ENCODE measurements at places on chromosomes 2 and 18. TPM values are rescaled to one million over a fixed set of nuclear protein-coding genes. Genes with fewer than 3 reads are reported as not detected.

DNA sequence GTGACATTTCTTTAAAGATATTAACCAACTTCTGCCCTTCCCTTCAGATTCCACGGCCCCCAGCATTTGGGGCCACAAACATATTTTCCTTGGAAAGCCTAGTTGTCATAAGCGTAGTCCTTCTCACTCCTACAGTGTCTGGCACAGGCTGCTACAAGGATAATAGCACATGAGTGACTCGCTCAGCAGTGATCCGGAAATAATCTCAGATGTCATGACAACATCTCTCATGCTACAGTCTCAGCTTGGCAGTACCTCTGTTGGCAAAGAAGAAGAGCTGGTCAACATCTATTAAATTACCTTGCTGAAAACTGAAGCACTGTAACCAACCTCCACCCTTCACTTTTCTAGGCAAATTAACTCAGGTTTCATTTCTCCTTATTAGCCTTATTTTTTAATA, 351.7 kb downstream of the RAD51AP2 start:
- H3K4me3 ChIP-seq: no peak overlapping the region
- H3K4me1 ChIP-seq: peaks cover 5% of the 10 kb centered on the region
- no peaks in the 10 kb centered on the region for H3K36me3 ChIP-seq
- H3K27me3 ChIP-seq: peaks cover 5% of the 10 kb centered on the region
- no peak for DNase-seq
- H3K27ac ChIP-seq: no peak overlapping the region

Gene SFTPB
- total RNA-seq: not detected

DNA sequence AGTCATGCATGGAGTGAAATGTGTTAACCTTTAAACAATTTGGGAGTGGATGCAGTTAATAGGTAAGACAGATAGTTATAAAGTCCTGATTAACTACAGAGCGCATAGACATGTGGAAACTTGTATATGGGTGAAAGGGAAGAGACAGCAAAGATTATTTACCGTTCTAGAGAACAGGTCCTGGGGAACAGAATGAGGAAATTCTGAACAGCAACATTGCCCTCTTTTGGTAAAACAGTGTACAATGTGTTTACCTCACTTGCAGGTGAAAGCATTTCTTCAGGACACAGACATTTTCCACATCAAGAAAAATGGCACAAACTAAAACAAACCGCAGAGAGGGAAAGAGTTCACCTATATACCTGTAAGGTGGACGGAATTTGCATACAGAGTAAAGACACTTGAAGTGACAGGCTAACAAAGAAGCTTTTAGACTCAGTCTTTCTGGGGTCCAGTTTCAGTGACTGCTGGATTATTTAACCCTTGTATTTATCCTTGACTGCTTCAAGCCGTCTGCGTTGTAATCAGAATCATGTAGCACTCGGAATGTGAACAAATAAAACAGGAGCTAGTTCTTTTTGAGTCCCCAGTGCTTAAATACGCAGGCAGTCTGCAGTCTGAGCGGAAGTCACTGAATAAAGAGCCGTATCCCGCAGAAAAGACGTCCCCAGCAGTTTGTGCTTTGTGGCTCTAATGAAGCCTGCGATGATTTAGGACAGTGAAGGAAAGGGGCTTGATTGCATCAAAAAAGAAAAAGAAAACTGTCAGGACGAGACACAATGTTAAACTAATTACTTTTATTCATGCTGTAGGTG, 364.8 kb upstream of the GALNT5 start:
- peak overlapping the region; percentile 13 for H3K27ac ChIP-seq
- no peak for DNase-seq
- H3K4me3 ChIP-seq: peak overlapping the region; percentile 67
- peaks cover 26% of the 10 kb centered on the region for H3K4me1 ChIP-seq
- no peaks in the 10 kb centered on the region for H3K27me3 ChIP-seq

Gene MC5R
- not detected for total RNA-seq

- peak overlapping the region; percentile 88 for H3K4me3 ChIP-seq
- no peaks in the 10 kb centered on the region for H3K27me3 ChIP-seq
- no peaks in the 10 kb centered on the region for H3K36me3 ChIP-seq
- peaks cover 71% of the 10 kb centered on the region for H3K4me1 ChIP-seq
- no peak for DNase-seq
Measured at GRCh38 chr2:64651590-64651989, 2.1 kb downstream of the SERTAD2 start.

GRCh38 chr18:36035253-36035652, 32.1 kb downstream of the RPRD1A start:
- peaks cover 14% of the 10 kb centered on the region for H3K4me1 ChIP-seq
- no peak overlapping the region for H3K27ac ChIP-seq
- no peak for DNase-seq
- H3K27me3 ChIP-seq: no peaks in the 10 kb centered on the region
- H3K4me3 ChIP-seq: no peak overlapping the region

GRCh38 chr2:105593221-105593967, 151.3 kb upstream of the NCK2 start:
- no peaks in the 10 kb centered on the region for H3K36me3 ChIP-seq
- no peaks in the 10 kb centered on the region for H3K27me3 ChIP-seq
- H3K27ac ChIP-seq: no peak overlapping the region
- no peak for DNase-seq

DNA sequence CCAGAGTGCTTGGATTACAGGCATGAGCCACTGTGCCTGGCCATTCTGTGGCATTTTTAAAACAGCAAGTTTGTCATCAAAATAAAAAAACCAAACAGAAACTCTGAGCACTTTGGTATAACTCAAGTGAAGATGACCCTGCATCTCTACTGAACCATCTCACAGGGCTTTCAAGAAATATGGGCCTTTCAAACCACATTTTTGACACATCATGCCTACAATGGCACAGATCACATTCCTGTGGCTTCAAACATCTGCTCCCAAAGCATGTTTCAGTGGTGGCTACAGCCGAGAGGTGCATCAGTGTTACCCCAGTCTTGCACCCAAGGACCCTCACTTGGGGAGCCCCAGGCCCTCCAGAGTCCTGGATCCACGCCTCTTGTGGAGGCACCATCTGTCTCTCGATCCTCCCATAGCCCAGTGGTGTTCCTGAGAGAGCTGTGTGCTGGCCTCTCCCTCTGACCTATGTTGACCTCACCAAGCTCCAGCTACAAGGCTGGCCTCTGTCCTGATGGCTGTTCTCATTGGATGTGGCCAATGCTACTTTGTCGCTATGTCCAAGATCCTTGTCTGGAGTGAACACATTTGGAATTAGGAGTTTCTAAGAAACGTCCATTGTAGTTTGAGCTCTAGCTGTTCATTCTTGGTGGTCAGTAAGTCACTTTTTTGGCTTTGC, 55.2 kb upstream of the RALBP1 start:
- no peak for DNase-seq
- no peaks in the 10 kb centered on the region for H3K36me3 ChIP-seq
- no peak overlapping the region for H3K27ac ChIP-seq

DNA sequence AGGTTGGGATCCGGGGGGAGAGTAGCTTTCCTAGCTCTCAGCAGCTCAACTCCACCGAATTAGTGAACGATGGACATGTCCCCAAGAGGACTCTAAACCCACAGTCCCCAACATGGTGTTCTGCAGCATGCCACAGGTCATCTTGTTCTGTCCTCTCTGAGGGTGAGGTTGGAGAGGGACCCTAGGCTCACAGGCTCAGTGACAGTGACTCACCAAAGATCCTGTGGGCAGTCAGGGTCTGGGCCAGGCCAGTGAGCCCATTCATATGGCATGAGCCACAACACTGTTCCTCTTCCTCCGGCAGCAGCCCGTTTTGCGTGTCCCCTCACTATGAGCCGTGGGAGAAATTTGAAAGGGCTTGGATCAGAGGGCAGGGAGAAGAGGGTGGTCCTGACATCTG, 2.8 kb upstream of the SLC20A1 start:
- H3K36me3 ChIP-seq: peaks cover 2% of the 10 kb centered on the region
- no peak overlapping the region for H3K4me3 ChIP-seq
- H3K27me3 ChIP-seq: peaks cover 14% of the 10 kb centered on the region
- no peak for DNase-seq
- H3K4me1 ChIP-seq: peaks cover 22% of the 10 kb centered on the region

- no peak overlapping the region for H3K27ac ChIP-seq
- no peak for DNase-seq
- peaks cover under 1% of the 10 kb centered on the region for H3K27me3 ChIP-seq
- H3K4me3 ChIP-seq: no peak overlapping the region
- H3K4me1 ChIP-seq: no peaks in the 10 kb centered on the region
Measured at GRCh38 chr2:17482651-17483050, 35.6 kb downstream of the RAD51AP2 start.

DNA sequence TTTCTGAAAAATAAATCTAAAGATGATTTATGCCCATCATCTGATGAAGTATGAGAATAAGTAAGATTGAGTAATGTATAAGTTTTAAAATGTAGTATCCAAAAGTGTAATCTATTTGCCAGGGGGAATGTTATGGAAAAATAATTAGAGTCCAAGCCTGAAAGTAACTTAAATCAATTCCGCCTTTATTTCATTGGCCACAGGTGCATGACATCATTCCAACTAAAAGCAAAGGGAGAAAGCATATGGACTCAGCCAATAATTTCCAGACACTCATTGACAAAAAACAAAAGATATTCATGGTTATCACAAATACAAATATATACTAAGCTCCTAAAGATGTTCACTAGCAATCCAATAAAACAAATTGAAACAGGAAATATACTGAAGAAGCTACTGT, 752.6 kb upstream of the TMEFF2 start:
- DNase-seq: no peak
- no peaks in the 10 kb centered on the region for H3K27me3 ChIP-seq
- no peak overlapping the region for H3K27ac ChIP-seq
- peaks cover 2% of the 10 kb centered on the region for H3K36me3 ChIP-seq
- H3K4me1 ChIP-seq: no peaks in the 10 kb centered on the region

Gene BCL2
- total RNA-seq: 8.5 TPM

Gene C2orf78
- total RNA-seq: not detected

GRCh38 chr2:172091761-172092566, 6.7 kb downstream of the DLX1 start:
- H3K27me3 ChIP-seq: peaks cover 86% of the 10 kb centered on the region
- peaks cover 54% of the 10 kb centered on the region for H3K4me1 ChIP-seq
- H3K27ac ChIP-seq: no peak overlapping the region
- H3K36me3 ChIP-seq: peaks cover 8% of the 10 kb centered on the region

Gene SAG
- not detected for total RNA-seq

Gene AMER3
- total RNA-seq: not detected

DNA sequence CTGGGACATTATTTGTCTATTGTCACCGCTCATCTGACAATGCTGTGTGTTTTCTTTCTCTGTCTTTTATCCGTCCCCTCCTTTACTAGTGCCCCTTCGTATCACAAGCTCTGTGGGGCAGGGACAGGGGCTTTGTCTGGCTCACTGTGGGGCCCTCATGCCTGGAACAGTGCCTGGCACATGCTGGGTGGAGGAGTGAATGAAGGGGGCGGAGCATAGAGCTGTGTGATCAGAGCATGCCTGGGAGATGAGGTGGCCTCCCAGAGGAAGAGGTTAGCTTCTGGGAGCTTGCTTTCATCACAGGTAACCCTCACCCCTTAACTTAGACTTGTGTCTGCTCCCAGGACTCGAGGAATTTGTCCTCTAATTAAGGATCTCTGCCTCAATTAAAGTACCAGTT, 16.4 kb downstream of the MTCL1 start:
- peaks cover 18% of the 10 kb centered on the region for H3K36me3 ChIP-seq
- no peak overlapping the region for H3K4me3 ChIP-seq
- peaks cover 11% of the 10 kb centered on the region for H3K4me1 ChIP-seq
- DNase-seq: no peak

GRCh38 chr18:29326214-29326613, 1149.3 kb upstream of the CDH2 start:
- H3K4me1 ChIP-seq: no peaks in the 10 kb centered on the region
- H3K27me3 ChIP-seq: no peaks in the 10 kb centered on the region
- DNase-seq: no peak
- H3K4me3 ChIP-seq: no peak overlapping the region

GRCh38 chr2:241110607-241111439, 8.7 kb upstream of the MTERF4 start:
- H3K4me1 ChIP-seq: no peaks in the 10 kb centered on the region
- H3K27me3 ChIP-seq: no peaks in the 10 kb centered on the region
- DNase-seq: no peak
- H3K36me3 ChIP-seq: no peaks in the 10 kb centered on the region
- no peak overlapping the region for H3K4me3 ChIP-seq

Gene RGPD4
- 0.23 TPM for total RNA-seq

DNA sequence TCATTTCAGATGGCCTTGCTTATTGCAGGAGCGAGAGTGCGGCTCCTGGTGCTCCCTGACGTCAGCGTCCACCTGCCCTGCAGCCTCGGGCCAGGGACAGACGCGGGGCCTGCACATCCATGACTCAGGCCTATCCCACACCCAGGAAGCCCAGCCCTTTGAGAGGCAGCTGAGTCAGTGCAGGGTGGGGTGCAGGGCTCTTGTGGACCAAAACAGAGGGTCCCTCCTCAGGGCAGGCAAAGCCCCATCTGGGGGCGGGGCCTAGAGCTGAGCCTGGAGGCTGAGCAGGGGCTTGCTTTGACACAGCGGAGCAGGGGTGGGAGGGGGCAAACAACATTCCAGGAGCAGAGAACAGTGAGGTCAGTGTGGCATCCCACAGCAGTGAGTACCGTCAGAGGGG, 7.7 kb upstream of the ARHGEF4 start:
- DNase-seq: no peak
- no peaks in the 10 kb centered on the region for H3K36me3 ChIP-seq
- peaks cover 5% of the 10 kb centered on the region for H3K4me1 ChIP-seq
- H3K27me3 ChIP-seq: peaks cover 10% of the 10 kb centered on the region

Gene STARD6
- not detected for total RNA-seq

DNA sequence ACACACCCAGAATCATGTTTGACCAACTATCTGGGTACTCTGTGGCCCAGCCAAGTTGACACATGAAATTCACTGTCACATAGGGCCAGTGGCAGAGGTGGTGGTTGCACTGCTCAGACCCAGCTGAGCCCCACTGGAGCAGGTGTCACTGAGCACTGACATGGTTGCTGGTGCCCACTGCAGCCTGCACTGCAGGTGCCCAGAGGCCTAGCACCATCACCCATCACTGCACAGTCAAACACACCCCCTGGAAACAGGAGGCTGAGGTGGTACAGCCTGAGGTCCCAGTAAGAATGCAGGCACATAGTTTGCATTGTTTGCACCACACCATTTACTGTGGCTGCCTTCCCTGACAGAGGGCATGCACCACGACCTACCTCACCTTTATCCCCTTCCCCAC, 278.7 kb upstream of the MGAT5 start:
- H3K27me3 ChIP-seq: peaks cover 26% of the 10 kb centered on the region
- DNase-seq: no peak
- no peak overlapping the region for H3K4me3 ChIP-seq

GRCh38 chr2:3192281-3192818, 185.3 kb downstream of the EIPR1 start:
- no peaks in the 10 kb centered on the region for H3K27me3 ChIP-seq
- H3K4me1 ChIP-seq: no peaks in the 10 kb centered on the region
- H3K27ac ChIP-seq: no peak overlapping the region
- DNase-seq: no peak
- H3K36me3 ChIP-seq: peaks cover 10% of the 10 kb centered on the region

- H3K4me3 ChIP-seq: no peak overlapping the region
- H3K27ac ChIP-seq: no peak overlapping the region
- no peaks in the 10 kb centered on the region for H3K36me3 ChIP-seq
Measured at GRCh38 chr2:220469201-220469600, 841.8 kb downstream of the SLC4A3 start.

GRCh38 chr18:36187826-36188721, 777 bp downstream of the MOCOS start:
- H3K4me1 ChIP-seq: peaks cover 8% of the 10 kb centered on the region
- DNase-seq: no peak
- no peaks in the 10 kb centered on the region for H3K36me3 ChIP-seq
- H3K27me3 ChIP-seq: peaks cover 39% of the 10 kb centered on the region

Gene ASPRV1
- 3.6 TPM for total RNA-seq

All from mesothelial cell of epicardium (in vitro differentiated cells).